HFFc6 (cell line): ENCODE measurements at places on chromosomes 4 and X. TPM values are rescaled to one million over a fixed set of nuclear protein-coding genes. Genes with fewer than 3 reads are reported as not detected.

SOWAHD gene
- 0.16 and 0.26 TPM in 2 replicates for total RNA-seq

GRCh38 chrX:136646602-136647239 lies 1.2 kb upstream of the CD40LG start:
- DNase-seq: no peak

DNA sequence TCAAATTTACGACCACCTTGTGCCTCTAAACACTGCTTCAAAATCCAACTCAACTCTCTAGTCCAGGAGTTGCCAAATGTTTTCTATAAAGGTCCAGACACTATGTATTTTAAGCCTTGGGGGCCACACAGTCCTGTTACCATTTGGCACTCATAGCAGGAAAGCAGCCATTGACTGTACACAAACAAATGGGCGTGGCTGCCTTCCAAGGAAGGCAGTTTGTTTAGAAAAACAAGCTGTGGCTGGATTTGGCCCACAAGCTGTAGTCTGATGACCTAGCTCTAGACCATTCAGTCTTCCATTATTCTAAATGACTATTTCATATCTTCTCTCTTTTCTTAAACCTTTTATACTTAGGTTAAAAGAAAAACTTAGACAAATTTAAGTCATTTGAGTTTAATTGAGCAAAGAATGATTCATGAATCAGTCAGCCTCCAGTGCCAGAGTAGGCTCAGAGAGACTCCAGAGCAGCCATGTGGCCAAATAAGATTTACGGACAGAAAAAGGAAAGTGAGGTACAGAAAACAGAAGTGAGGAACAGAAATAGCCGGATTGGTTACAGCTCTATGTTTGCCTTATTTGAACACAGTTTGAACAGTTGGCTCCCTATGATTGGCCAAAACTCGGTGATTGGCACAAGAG lies 825.8 kb upstream of the LCORL start:
- DNase-seq: peak; percentile 28

- no peak for DNase-seq
Observed at GRCh38 chr4:94957030-94957429, 199.3 kb downstream of the BMPR1B start.

DNA sequence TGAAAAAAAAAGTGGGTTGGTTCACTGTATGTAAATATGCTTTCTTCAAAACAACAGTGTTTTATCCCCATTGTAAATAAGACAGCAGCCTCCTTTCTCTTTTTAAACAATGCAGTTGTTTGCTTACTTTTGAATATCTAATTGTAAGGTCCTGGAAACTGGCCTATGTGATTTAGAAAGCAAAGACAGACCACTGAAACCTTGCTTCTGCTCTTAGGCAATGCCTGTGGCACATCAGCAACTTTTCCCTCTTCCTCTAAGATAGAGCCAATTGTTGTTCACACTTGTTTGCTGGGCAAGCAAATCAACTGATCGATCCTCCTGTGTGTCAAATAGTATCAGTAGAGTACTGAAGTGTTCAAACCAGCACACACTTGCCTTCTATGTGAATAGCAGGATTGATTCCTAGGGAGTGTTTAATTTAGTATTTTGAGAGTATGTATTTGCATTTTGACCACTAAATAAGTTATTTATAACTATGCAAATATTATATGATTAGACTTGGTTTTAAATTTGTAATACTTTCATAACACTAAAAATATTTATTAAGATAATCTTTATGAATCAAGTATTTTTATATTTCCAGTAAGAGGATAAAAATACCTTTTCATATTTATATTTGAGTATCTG lies 55.4 kb upstream of the GRPR start:
- DNase-seq: no peak

- no peak for DNase-seq
Observed at GRCh38 chr4:151284534-151285245, 7.7 kb downstream of the PRSS48 start.
